ENCODE measurements at places on chromosomes 7 and 10. TPM values are rescaled to one million over a fixed set of nuclear protein-coding genes. Genes with fewer than 3 reads are reported as not detected.

The ATG9B gene
- 3.5 TPM for polyA plus RNA-seq

The RELN gene
- polyA plus RNA-seq, result 23.9 TPM

The GIMAP1 gene
- polyA plus RNA-seq, result 2.4 TPM

The CEP55 gene
- polyA plus RNA-seq, result 15.8 TPM

The RPEL1 gene
- 0.14 TPM for polyA plus RNA-seq

The SRRM3 gene
- 2.2 TPM for polyA plus RNA-seq

The ITPRID1 gene
- not detected for polyA plus RNA-seq

The LRRD1 gene
- 0.40 TPM for polyA plus RNA-seq

The SFTPA1 gene
- not detected for polyA plus RNA-seq

The ZNF487 gene
- polyA plus RNA-seq, result 12.2 TPM

The GIMAP5 gene
- 4.1 TPM for polyA plus RNA-seq

The SKIDA1 gene
- polyA plus RNA-seq, result 3.7 TPM

The PAPSS2 gene
- 35.7 TPM for polyA plus RNA-seq

The FZD8 gene
- polyA plus RNA-seq, result 13.1 TPM

The GARIN1A gene
- 1.7 TPM for polyA plus RNA-seq

The NPSR1 gene
- not detected for polyA plus RNA-seq

The ZNF727 gene
- polyA plus RNA-seq, result 0.34 TPM

The TSPAN15 gene
- 9.8 TPM for polyA plus RNA-seq

The INSYN2A gene
- polyA plus RNA-seq, result 8.7 TPM

The SFXN4 gene
- polyA plus RNA-seq, result 23.8 TPM

The ZNF804B gene
- 0.26 TPM for polyA plus RNA-seq

The OR9A2 gene
- not detected for polyA plus RNA-seq

The TLL2 gene
- polyA plus RNA-seq, result 0.83 TPM

The STAMBPL1 gene
- polyA plus RNA-seq, result 2.1 TPM

The LRIT1 gene
- not detected for polyA plus RNA-seq

The ACSM6 gene
- 0.50 TPM for polyA plus RNA-seq

Measured in left renal pelvis (tissue), 4 donors.